ENCODE measurements at places on chromosomes 16 and 17. TPM values are rescaled to one million over a fixed set of nuclear protein-coding genes. Genes with fewer than 3 reads are reported as not detected.

The OSBPL7 gene
- polyA plus RNA-seq: 9.3 TPM

The NHLRC4 gene
- 6.6 TPM for polyA plus RNA-seq

The PDILT gene
- 0.16 TPM for polyA plus RNA-seq

The TUBG2 gene
- polyA plus RNA-seq: 20.0 TPM

The ALDH3A1 gene
- 1.2 TPM for polyA plus RNA-seq

The SCN4A gene
- 1.3 TPM for polyA plus RNA-seq

The FAM171A2 gene
- polyA plus RNA-seq: 34.8 TPM

The SLFN13 gene
- 19.2 TPM for polyA plus RNA-seq

The ARL4D gene
- polyA plus RNA-seq: 8.5 TPM

The MYO15B gene
- 78.7 TPM for polyA plus RNA-seq

The GPR139 gene
- not detected for polyA plus RNA-seq

The INCA1 gene
- polyA plus RNA-seq: 6.6 TPM

The KLHL10 gene
- 0.17 TPM for polyA plus RNA-seq

The GNGT2 gene
- 2.2 TPM for polyA plus RNA-seq

The KRTAP1-5 gene
- not detected for polyA plus RNA-seq

The BRIP1 gene
- 10.4 TPM for polyA plus RNA-seq

The SLX1B gene
- polyA plus RNA-seq: 10.1 TPM

The PROCA1 gene
- 4.0 TPM for polyA plus RNA-seq

The AOC3 gene
- polyA plus RNA-seq: 5.3 TPM

The CDR2L gene
- 8.6 TPM for polyA plus RNA-seq

The RHBDL3 gene
- 1.2 TPM for polyA plus RNA-seq

The ZNF205 gene
- polyA plus RNA-seq: 14.6 TPM

The SDR42E2 gene
- polyA plus RNA-seq: 0.16 TPM

The HCRT gene
- not detected for polyA plus RNA-seq

The APRT gene
- polyA plus RNA-seq: 67.9 TPM

The TSNAXIP1 gene
- polyA plus RNA-seq: 7.8 TPM
